ENCODE measurements at places on chromosomes 1 and 21.

GRCh38 chr1:42152119-42152518 is 1.1 kb upstream of the GUCA2B start:
- no peak for DNase-seq

- DNase-seq: no peak
These were observed 258.3 kb downstream of the ATG4C start for GRCh38 chr1:63042278-63042677.

DNA sequence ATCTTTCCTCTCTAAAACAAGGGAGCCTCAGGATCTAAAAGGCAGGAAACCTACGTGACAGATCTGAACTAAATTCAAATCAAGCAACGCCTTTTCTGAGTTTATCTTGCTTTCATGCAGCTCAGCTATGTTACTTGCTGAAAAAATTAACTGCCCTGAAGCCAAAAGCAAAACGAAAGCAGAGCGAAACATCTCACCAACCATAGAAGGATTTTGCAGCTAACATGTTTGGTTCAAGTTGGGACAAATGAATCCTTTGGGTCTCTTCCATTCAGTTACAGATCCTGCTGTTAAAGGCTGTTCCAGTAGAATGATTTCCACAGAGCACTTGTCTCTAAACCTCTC is 482 bp downstream of the SLC2A5 start:
- DNase-seq: no peak

DNA sequence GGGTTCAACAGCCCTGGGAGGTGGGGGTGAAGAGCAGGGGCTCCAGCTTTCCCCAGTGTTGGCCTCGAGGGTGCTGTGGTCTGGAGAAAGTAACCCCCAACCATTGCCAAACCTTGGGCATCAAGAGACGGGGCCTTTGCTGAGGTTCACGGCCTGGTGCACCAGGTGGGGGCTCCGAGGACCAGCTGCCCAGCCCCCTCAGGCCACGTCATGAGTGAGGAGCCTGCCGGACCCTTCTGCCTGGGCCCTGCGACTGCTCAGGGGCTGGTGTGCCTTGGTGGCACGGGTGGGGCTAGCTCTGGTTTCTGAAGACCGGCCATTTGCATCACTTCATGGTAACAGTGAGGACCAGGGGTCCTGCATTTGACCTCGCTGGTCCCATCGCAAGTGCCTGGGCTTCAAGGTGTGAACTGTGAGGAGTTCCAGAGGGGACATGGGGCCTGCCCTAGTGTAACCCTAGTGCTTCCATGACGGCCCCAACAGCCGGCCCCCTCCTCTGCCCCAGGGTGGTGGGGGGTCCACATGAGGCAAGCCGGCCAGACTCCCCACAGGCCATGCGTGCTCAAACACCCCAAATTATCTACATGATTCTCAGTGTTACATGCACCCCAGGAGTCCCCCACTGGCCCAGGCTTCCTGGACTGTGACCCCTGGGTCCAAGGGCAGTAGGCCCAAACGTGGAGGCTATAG is 13.5 kb downstream of the MORN1 start:
- no peak for DNase-seq

- no peak for DNase-seq
These were observed 1.6 kb downstream of the CCDC27 start for GRCh38 chr1:3753656-3754454.

Data from uterus (tissue), 4 donors.